T-helper 2 cell treated with Interferon-gamma antibody and Interleukin-4, amounts not matched to agents 100 ng/mL and 5 ng/mL, for 36 hours (primary cell): ENCODE measurements at places on chromosomes 4 and X. TPM values are rescaled to one million over a fixed set of nuclear protein-coding genes. Genes with fewer than 3 reads are reported as not detected.

Gene GAGE12F
- total RNA-seq = not detected in 2 replicates

Gene MSANTD1
- total RNA-seq = 1.1 and 1.4 TPM in 2 replicates

Gene TKTL2
- not detected in 2 replicates for total RNA-seq

Gene ADGRG2
- not detected in 2 replicates for total RNA-seq

Gene AKAP17A
- total RNA-seq = 68.2 and 71.9 TPM in 2 replicates

Gene SUPT20HL2
- not detected in 2 replicates for total RNA-seq

Gene CDKL2
- total RNA-seq = 0.34 and 0.75 TPM in 2 replicates

Gene CLCN5
- 3.6 and 5.6 TPM in 2 replicates for total RNA-seq

Gene TMPRSS11B
- total RNA-seq = not detected in 2 replicates

Gene ZNF157
- 0.25 and 0.39 TPM in 2 replicates for total RNA-seq

Gene TMEM156
- 20.5 and 22.3 TPM in 2 replicates for total RNA-seq

Gene CLNK
- 0.09 TPM in 1 of 2 replicates, not detected in the other for total RNA-seq

Gene CD38
- 176 and 178 TPM in 2 replicates for total RNA-seq

Gene DCAF12L2
- total RNA-seq = not detected in 2 replicates

Gene ADH1A
- not detected in 2 replicates for total RNA-seq

Gene MAGIX
- 1.8 and 2.3 TPM in 2 replicates for total RNA-seq

Gene CT45A10
- total RNA-seq = not detected in 2 replicates

Gene GDPD2
- total RNA-seq = 0.25 TPM in 2 replicates

Gene NPY2R
- not detected in 2 replicates for total RNA-seq

Gene ZAR1
- not detected in 2 replicates for total RNA-seq

Gene CHRDL1
- not detected in 2 replicates for total RNA-seq

Gene TMSB15C
- 3.9 and 4.9 TPM in 2 replicates for total RNA-seq

Gene NPY1R
- total RNA-seq = not detected in 2 replicates
